ENCODE measurements at places on chromosomes 1 and 21.

DNA sequence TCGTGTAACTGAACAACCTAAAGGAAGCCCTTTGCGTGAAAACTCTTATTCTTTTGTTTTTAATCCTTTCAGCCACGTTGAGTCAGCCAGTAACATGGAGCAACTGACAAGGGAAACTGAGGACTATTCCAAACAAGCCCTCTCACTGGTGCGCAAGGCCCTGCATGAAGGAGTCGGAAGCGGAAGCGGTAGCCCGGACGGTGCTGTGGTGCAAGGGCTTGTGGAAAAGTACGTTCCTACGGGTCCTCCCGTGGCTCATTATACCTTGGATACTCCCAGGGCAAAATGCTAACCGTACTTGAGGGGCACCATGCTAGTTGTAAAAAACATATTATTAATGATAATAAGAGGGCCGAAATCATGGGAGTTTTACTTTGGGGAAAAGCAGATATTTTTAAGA, 49.4 kb downstream of the LAMC2 start:
- DNase-seq: no peak

- DNase-seq: no peak
Observed at GRCh38 chr1:66788231-66788939, 12.7 kb downstream of the INSL5 start.

- peak; percentile 83 for DNase-seq
Observed at GRCh38 chr1:9836632-9836960, 12.8 kb upstream of the CLSTN1 start.

DNA sequence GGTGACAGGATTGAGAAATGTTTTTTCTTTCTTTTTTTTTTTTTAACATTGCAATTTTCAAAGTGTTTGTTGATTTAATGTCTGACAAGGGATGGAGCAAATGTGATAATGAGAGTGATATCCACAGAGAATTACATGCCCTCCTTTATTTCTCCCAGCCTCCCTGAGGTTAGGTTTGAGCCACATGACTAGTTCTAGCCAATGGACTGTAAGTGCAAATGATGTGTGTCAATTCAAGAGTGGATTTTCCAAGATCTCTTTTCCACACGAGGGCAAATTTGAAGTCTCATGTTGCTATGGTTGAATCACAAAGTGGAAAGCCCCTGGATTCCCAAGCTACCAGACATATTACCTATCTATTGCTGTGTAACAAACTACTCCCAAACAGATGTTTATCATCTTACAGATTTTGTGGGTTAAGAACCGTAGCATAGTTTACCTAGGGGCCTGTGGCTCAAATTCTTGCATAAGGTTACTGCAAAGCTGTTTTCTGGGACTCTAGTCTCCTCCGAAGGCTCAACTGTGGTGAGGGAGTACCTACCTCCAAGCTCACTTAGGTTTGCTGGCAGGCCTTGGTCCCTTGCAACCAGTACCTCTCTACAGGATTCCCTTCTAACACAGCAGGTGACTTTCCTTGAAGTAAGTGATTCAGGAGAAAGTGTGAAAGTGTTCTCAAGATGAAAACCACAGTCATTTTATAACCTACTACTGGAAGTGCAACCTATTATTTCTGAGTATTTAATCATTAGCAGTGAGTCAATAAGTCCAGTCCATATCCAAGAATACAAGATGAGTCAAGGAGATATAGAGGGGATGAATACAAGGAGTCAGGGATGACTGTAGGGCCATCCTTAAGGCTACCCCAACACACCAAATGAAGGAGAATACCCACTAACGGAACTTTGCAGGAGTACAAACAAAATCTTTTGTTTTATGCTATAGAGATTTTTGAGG, 533.6 kb downstream of the PTPRC start:
- no peak for DNase-seq

DNA sequence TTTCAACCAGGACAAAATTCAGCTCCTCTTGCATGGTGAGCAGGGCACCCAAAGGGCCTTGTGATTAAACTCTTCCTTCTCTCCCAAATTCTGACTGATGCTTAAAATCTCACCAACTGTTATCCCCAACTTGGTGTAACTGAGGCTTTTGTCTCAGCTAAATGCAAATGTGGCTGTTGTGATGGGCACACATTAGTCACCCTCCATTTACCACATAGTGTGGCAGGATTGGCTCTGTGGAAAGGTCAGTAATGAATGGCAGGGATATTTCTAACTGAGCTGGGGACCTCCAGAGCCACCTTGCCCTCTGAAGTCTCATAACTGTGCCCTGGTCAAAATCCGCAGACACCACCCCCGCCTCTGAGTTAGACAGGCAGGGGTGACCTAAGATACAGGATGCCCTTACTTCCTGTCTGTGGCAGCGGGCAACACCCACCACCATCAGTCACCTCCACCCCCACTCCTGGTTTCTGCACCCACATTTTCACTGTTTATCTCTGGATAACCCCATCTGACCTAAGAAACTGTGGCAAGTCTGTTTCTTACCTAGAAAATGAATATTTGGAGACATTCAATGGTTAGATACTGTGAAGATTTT, 25.4 kb upstream of the RGS16 start:
- no peak for DNase-seq

DNA sequence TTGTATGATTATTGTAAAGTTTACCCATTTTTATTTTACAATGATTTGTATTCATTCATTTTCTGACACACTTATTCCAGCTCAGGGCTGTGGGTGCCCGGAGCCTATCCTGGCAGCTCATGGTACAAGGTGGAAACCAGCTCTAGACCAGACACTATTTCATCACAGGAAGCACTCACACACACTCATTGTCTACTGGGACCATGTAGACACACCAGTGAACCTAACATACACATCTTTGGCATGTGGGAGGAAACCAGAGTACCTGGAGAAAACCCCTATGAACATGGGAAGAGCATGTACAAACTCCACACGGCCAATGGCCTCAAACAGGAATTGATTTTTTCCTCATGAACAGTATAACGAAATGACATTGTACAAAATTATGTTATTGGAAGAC, 2.4 kb downstream of the DTL start:
- DNase-seq: no peak

- DNase-seq: no peak
Observed at GRCh38 chr1:15408890-15409387, 749 bp upstream of the EFHD2 start.

All from NCI-H1105 (cell line).